ENCODE measurements at places on chromosomes 6 and 20.

DNA sequence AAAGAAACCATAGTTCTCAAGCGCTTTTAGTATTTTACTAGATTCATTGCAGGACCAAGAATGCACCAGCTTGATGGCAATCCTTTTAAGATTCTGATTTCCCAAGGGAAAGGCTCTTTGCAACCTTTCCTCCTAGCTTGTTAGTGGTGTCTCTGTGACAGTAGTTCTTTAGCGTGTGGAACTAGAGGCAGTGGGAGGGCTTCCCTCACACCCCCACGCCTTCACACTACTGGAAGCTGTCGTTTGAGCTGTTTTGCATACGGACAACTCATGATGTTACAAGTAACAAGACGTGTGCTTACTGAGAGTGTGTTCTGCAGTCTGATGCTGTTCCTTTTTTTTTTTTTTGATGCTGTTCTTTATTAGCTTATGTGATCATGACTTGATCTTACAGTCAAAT is 34.1 kb downstream of the EYA4 start:
- H3K4me1 ChIP-seq, result no peaks in the 10 kb centered on the region
- DNase-seq, result no peak
- no peaks in the 10 kb centered on the region for H3K36me3 ChIP-seq

DNA sequence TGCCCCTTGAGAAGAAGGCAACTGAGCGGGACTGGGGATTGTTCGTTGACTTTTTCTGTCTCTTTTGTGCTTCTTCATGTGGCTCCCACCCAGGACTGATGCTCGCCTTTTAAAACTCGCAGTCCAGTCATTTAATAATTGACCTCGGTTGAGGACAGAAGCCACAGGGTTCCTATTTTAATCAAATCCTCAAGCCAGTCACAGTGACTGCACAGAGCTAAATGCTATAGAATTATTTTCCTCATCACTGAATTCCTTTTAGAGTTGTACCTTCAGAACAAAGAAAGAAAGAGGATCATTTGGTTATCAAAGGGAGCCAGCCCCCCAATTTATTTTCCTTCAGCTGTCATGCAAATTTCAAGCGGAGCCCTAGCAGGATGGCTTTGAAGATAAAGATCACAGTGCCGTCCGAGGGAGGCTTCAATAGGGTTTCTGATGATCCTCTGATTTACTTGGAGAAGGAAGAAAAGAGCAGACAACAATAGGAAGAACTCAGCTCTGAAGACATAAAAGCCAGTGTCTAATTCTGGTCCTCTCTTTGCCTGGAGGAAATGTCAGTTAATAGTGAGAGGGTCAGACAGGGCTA is 186.6 kb downstream of the DOK5 start:
- H3K27ac ChIP-seq, result no peak overlapping the region
- no peaks in the 10 kb centered on the region for H3K27me3 ChIP-seq
- H3K4me3 ChIP-seq, result no peak overlapping the region
- no peaks in the 10 kb centered on the region for H3K36me3 ChIP-seq

GRCh38 chr6:89269981-89270380 is 45.1 kb downstream of the GABRR2 start:
- DNase-seq, result no peak
- H3K4me1 ChIP-seq, result peaks cover 26% of the 10 kb centered on the region
- H3K36me3 ChIP-seq, result no peaks in the 10 kb centered on the region
- no peaks in the 10 kb centered on the region for H3K27me3 ChIP-seq

- H3K4me3 ChIP-seq, result peak within 1 kb of the TSS; percentile 67
- H3K36me3 ChIP-seq, result peaks cover 36% of the 10 kb centered on the region
- DNase-seq, result peak; percentile 57
- H3K27me3 ChIP-seq, result no peaks in the 10 kb centered on the region
- peak within 1 kb of the TSS; percentile 76 for H3K27ac ChIP-seq
These were observed at the start of gene SLC17A9 for GRCh38 chr20:62952373-62952967. TSS of gene SLC17A9 (plus strand) at chr20:62952709. CDS start at chr20:62952831, 122 bp downstream.

DNA sequence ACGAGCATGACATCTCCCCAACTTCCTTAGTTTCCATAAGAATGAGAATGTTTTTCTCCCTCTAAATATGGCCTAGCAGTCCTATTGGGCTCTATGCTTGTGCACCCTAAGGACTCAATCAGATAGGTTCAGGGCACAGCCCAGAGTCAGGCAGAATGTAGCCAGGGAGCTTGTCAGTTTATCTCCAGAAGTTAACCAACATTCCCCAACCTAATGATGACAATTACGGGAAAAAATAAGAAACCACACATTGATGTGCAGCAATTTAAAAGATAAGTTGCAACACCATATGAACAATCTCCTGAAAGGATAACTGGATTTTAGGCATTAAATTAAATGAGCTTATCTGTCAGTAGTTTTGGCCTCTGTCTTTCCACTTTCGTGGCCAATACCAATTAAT is 71.1 kb downstream of the HDDC2 start:
- no peaks in the 10 kb centered on the region for H3K36me3 ChIP-seq
- no peak for DNase-seq
- no peak overlapping the region for H3K4me3 ChIP-seq
- no peaks in the 10 kb centered on the region for H3K4me1 ChIP-seq
- no peak overlapping the region for H3K27ac ChIP-seq

DNA sequence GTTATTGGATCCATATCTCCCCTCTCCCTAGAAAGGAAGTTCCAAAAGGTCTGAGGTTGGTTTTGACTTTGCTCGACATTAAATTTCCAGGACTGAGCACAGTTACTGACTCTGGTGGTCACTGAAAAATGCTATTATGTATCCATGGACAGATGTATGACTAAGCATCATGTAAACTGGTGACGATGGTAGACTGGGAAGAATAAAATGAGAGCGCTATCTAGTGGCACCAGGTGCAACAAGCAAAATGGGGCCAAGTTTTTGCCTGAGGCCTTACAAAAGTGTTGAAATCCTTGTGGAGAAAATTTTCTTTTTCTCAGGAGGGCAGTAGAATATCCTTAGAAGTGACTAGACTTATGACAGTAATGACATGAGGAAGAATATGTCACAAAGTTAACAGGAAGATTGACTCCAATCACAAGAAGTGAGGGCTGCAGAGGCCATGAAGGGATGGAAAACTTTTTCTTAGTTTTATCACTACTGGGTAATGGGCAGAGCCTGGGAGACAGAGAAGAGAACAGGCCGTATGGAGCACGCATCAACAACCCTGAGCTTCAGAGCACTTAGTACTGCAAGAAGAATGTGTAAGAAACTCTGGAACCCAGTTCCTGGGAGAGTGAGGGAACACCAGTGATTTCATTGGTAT is 88.9 kb upstream of the ELOVL5 start:
- peak; percentile 71 for DNase-seq
- H3K4me1 ChIP-seq, result no peaks in the 10 kb centered on the region
- no peaks in the 10 kb centered on the region for H3K27me3 ChIP-seq
- H3K27ac ChIP-seq, result no peak overlapping the region
- no peak overlapping the region for H3K4me3 ChIP-seq

DNA sequence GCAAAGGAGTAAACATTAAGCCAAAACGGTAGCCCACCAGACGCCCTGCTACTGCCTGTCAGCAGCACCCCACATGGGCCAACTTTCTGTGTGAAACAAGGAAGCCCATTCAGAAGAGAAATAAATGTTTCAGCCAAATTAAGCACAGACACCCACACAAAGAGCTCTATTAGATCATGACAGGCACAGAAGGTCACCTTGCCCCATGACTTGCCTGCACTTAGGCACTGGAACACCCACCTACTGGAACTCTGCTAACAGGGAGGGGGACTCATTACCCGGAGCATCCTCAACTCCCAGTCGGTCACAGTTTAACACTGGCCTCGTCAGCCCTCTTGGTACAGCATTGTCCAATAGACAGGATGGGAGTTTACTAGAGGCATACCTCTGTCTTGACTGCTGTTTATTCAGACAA is 31.8 kb downstream of the GFOD1 start:
- H3K4me1 ChIP-seq, result peaks cover 24% of the 10 kb centered on the region
- no peak overlapping the region for H3K4me3 ChIP-seq
- no peak for DNase-seq

DNA sequence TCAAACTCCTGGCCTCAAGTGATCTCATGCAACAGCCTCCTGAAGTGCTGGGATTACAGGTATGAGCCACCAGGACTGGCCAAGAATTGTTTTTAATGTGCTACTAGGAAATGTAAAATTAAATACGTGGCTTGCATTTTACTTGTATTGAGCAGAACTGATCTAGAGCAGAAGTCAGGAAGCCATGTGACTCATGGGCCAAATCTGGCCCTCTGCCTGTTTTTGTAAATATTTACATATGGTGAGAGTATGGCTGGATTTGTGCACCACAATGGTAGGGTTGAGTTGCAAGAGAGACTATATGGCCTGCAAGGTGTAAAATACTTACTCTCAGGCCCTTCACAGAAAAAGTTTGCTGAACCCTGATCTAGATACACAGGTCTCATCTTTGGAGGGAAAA is 75.8 kb downstream of the LAMP5 start:
- H3K27me3 ChIP-seq, result peaks cover 6% of the 10 kb centered on the region
- no peak overlapping the region for H3K27ac ChIP-seq
- no peak overlapping the region for H3K4me3 ChIP-seq
- H3K4me1 ChIP-seq, result no peaks in the 10 kb centered on the region
- H3K36me3 ChIP-seq, result no peaks in the 10 kb centered on the region

DNA sequence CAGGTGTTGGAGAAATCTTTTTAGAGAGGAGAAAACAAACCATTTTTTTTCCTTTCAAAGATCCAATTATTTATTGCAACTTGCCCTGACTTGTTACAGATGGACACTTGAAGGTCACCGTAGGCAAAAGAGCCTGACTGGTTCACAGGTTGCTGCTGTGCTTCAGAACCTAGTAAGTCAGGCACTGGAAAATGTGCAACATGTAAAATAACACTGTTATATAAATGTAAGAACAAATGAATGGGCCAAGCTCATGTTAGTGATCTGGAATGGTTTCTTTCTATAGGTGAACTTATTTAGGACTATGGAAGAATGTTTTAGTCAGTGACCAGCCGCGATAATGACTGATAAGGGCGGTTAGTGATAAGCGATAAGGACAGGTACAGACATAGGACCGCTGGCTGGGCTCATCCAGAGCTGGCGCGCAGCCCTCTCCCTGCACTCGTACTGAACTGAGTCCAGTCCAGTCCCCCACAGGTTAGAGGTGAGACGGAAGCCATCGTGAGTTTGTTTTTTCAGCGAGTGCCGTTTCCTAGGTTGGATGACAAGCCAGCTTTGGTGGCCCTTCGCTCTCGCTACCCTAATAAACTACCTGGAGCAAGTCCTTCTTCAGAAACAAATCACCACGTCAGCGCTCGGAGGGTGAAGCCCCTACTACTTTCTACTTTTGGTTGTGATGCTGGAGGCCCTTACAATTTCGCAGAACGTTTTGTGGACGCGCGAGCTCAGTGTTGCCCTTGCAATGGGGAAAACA is 94.4 kb upstream of the PRDM1 start:
- H3K27ac ChIP-seq, result no peak overlapping the region
- DNase-seq, result peak; percentile 56
- H3K27me3 ChIP-seq, result peaks cover 92% of the 10 kb centered on the region
- peaks cover 30% of the 10 kb centered on the region for H3K4me1 ChIP-seq
- H3K36me3 ChIP-seq, result no peaks in the 10 kb centered on the region
- H3K4me3 ChIP-seq, result peak overlapping the region; percentile 92

- no peaks in the 10 kb centered on the region for H3K27me3 ChIP-seq
- no peak overlapping the region for H3K4me3 ChIP-seq
- H3K36me3 ChIP-seq, result no peaks in the 10 kb centered on the region
- DNase-seq, result no peak
- H3K4me1 ChIP-seq, result no peaks in the 10 kb centered on the region
These were observed 189.5 kb downstream of the IBTK start for GRCh38 chr6:82057846-82058554.

- no peak for DNase-seq
- no peaks in the 10 kb centered on the region for H3K27me3 ChIP-seq
- H3K27ac ChIP-seq, result no peak overlapping the region
- H3K36me3 ChIP-seq, result no peaks in the 10 kb centered on the region
These were observed 162.5 kb downstream of the KHDC1L start for GRCh38 chr6:73062837-73063236.

DNA sequence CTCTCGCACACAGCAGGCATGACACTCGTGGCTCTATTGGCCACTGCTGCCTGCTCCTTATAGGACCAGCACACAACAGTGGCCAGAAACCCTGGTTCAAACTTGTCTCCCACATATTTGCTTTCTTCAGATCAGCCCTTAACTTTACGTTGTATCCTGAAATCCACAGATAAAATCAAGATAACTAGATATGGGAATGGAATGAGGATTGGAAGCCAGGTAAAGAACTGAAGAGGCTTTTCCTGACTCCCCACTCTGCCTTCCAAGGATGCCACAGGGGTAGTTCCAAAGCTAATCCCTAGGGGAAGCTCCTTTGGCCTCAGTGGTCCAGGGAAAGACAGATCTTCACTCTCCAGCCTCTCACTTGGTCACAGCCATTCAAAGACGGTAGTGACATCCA is 86.5 kb downstream of the INSM1 start:
- no peaks in the 10 kb centered on the region for H3K27me3 ChIP-seq
- H3K36me3 ChIP-seq, result peaks cover 17% of the 10 kb centered on the region
- H3K27ac ChIP-seq, result no peak overlapping the region
- H3K4me3 ChIP-seq, result no peak overlapping the region

GRCh38 chr20:11168026-11168425 is 494.2 kb upstream of the JAG1 start:
- H3K4me3 ChIP-seq, result no peak overlapping the region
- H3K27me3 ChIP-seq, result no peaks in the 10 kb centered on the region
- DNase-seq, result no peak
- no peaks in the 10 kb centered on the region for H3K36me3 ChIP-seq
- H3K4me1 ChIP-seq, result no peaks in the 10 kb centered on the region
- H3K27ac ChIP-seq, result no peak overlapping the region

- DNase-seq, result peak; percentile 66
- H3K36me3 ChIP-seq, result peaks cover 27% of the 10 kb centered on the region
- no peak overlapping the region for H3K4me3 ChIP-seq
These were observed 23.4 kb downstream of the FAM217A start for GRCh38 chr6:4055420-4056041.

- no peaks in the 10 kb centered on the region for H3K27me3 ChIP-seq
- H3K4me3 ChIP-seq, result no peak overlapping the region
- H3K36me3 ChIP-seq, result peaks cover 61% of the 10 kb centered on the region
- H3K27ac ChIP-seq, result no peak overlapping the region
- DNase-seq, result no peak
These were observed 78.5 kb downstream of the REPS1 start for GRCh38 chr6:138909511-138909910.

DNA sequence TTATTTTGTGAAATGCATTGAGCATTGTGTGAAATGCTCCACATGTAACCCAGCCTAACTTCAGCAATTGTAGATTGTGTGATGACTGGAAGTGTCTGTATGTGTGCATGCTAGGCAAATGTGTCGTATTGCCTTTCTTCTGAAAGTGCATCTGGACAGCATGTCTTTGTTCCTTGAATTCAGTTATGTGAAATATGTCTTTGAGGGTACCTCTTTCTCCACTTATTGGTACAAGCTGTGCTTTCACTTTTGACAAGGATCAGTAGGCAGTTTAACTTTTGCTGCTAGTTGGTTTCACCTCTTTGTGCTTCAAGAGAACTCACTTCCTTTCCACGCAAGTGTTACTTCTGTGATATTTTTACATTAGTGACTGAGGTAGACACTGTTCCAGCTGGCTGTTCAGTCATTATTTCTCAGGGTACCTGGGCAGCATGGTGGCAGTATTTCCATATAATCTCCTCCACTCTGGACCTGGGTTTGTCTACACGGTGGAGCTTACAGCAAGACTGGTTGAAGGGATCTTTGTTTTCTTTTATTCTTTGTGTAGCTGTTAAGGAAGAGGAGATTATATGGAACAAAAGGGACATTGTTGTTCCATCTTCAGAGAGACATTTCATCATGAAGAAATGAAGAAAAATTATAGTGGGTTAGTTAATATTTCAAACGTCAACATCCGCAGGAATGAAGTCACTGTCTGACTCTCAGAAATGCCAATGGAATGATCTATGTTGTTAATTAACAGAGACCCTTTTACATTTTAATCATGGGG is 175.4 kb downstream of the UTRN start:
- H3K27me3 ChIP-seq, result no peaks in the 10 kb centered on the region
- no peak for DNase-seq
- H3K4me1 ChIP-seq, result no peaks in the 10 kb centered on the region
- no peak overlapping the region for H3K4me3 ChIP-seq
- H3K36me3 ChIP-seq, result peaks cover 34% of the 10 kb centered on the region

All from common myeloid progenitor, CD34-positive (primary cell).